ENCODE measurements at places on chromosomes 16 and 17.

DNA sequence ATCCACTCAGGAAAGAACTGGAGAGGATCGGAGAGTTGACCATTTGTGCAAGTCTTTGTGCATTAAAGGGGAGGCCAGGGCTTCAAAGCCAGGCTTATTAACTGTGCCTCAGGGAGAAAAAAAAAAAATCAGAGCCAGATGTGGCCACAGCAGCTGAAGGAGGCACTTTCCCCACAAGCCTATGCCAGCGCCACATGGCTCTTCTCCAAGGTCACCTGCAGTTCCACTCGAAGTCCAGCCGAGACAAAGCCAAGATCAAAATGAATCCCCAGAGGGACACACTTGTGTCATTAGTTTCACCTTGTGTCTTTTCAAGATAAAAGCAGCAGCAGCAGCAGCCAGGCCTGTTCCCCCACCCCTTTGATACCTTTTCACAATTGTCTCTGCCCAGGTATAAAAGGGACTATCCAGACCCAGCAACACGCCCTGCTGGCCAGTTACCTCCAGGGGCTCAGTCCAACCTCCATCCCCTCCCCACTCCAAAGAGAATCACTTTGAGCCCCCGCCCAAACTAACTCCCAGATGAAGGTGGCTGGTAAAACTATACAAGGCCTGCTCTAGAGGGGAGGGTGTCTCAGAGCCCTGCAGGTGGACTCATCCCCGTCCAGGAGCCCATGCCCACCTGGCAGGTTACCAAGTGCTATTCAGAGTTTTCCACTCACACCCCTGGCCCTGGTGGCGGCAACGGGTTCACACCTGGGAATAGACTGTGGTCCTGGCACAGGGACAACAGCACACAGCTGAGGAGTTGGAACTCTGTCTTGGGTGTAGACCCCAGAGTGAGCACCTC lies 29.2 kb downstream of the AXIN2 start:
- DNase-seq, result no peak

GRCh38 chr17:8599351-8600011 lies 31.0 kb downstream of the MYH10 start:
- no peak for DNase-seq

DNA sequence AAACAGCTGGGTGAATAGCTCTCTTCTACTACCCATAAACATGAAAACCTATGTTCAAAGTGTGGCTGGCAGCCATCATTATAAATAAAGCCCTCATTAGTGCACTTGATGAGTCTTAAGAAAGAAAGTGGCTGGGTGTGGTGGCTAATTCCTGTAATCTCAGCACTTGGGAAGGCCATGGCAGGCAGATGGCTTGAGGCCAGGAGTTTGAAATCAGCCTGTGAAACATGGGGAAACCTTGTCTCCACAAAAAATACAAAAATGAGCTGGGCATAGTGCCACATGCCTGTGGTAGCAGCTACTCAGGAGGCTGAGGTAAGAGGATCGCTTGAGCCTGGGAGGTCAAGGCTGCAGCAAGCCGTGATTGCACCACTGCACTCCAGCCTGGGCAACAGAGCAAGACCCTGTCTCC lies 28.3 kb upstream of the APPBP2 start:
- no peak for DNase-seq

DNA sequence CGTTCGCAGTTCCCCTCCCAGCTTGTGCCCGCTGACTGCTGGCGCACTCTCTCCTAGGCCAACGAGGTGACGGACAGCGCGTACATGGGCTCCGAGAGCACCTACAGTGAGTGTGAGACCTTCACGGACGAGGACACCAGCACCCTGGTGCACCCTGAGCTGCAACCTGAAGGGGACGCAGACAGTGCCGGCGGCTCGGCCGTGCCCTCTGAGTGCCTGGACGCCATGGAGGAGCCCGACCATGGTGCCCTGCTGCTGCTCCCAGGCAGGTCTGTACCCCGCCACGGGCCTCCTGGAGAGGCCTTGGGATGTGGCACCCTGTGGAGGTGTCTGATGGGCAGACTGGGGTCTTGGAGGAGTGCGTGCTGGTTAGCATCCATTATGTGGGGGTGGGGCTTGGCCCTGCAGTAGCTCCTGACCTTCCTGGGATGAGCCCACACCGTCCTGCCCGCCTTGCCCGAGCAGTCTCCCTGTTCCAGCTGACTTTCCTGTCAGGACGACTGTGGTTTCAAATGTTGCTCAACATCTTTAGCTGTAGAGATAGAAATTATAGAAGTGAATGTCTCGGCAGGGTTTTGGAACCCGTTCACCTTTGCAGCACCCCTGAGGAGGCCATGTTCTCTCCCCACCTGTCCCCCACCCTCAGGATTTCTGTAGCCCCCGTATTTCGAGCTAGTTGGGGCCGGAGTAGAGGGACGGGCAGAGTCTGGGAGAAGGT lies 44.9 kb upstream of the CAPN15 start:
- no peak for DNase-seq

GRCh38 chr17:7988750-7989178 lies 13.7 kb upstream of the GUCY2D start:
- DNase-seq, result no peak
